ENCODE measurements at places on chromosomes 12 and 14.

GRCh38 chr14:103427485-103428443, 42.5 kb downstream of the MARK3 start:
- DNase-seq: peak; percentile 3

DNA sequence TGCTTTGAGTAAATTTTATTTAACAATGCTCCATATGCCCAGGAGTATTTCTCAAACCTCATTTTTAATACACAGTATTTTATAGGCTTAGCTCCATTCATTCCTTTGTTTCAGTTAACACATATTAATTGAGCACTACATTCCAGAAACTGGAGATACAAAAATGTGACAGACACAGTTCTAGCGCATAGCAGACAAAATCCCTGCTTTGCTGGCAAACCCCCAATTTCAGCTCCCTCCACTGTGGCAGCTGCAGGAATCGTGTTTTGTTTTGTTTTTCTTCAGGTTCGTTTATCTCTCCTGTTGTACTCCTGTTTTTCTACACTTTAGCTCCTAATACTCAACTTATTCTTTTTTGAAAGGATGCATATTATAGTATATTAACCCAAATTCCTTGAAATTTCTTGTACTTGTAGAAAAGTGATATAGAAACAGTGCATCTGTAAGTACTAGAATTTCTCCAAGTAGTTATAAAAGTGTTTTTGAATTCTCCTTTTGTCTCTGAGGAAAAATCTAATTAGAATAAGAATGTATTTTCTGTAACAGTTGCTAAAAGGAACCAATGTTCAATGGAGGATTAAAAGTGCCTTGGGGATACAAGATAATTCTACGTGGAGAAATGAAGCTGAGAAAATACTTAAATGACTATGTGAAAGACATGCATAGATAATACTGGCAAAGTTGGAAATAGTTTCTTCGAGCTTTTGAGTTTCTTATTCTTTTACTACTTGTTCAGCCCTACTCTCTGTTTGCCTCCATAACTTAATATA, 6.4 kb upstream of the RAB21 start:
- no peak for DNase-seq

DNA sequence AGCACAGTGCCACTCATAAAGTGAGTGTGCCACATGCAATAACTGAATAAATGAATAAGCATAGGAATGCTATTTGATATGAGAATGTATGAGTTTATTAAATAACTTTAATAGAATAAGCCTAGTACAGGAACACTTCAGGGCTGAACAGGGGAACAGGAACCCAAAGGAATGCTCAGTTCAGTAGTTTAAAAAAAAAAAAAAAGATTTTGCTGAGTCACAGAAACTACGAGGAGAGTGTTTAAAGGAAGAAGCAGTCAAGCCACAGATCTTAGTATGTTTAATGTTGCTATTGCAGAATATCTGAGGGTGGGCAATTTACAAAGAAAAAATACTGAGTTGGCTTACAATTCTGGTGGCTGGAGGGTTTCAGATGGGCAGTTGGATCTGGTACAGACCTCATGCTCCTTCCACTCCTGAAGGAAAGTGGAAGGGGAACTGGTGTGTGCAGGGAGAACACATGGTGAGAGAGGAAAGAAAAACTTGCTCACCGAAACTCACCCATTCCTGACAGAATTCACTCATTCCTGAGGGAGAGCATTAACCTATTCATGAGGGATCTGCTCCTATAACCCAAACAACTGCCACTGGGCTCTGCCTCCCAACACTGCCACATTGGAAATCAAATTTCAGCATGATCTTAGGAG, 880.3 kb upstream of the MGAT4C start:
- DNase-seq: no peak

- peak; percentile 83 for DNase-seq
These were observed 7.7 kb upstream of the AMN1 start for GRCh38 chr12:31736472-31736871.

- no peak for DNase-seq
These were observed 49.5 kb upstream of the METAP2 start for GRCh38 chr12:95424271-95424994.

DNA sequence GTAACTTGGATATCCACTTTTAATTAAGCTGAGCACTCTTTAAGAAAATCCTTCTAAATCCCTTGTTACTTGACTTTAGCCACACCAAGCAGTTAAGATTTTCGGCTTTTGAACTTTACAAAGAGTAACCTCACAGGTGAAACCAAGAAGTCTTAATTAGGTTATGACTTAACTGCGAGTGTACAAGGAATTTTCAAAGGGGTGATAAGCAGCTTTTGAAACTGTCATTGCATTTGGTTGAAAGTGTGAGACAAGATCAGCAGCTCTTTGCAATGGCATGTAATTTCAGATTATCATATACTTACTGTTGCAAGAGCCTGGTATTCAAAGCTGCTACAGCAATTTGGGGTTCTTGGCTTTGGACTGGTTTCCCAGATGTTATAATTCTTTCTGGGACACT, 137.5 kb downstream of the TMEM117 start:
- no peak for DNase-seq

DNA sequence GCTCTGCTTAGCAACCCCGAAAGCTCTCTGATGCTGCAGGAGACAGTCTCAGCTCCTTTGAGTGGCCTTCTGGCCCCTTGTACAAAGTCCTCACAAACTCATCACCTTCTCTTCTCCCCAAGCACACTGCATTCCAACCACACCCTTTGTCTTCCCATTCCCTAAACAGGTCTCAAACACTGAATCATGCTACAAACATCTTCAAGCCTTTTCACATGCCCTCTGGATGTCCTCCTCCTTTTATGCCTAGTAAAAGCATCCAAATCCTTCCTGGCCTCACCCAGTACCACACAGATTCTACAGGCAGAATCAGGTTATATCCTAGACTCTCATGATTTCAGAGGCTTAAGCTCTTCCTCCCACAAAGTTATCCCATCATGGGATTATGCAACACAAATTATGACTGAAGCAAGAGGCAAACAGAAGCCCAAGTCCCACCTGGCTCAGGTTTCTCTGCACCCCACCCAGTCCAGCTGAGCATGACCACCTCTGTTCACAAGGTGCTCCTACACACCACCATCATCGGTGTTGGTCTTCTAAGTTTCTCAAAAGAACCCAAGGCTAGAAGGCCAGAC, 61.4 kb upstream of the PCED1B start:
- no peak for DNase-seq

All from central memory CD4-positive, alpha-beta T cell (primary cell).